ENCODE measurements at places on chromosomes 12 and 14.

DNA sequence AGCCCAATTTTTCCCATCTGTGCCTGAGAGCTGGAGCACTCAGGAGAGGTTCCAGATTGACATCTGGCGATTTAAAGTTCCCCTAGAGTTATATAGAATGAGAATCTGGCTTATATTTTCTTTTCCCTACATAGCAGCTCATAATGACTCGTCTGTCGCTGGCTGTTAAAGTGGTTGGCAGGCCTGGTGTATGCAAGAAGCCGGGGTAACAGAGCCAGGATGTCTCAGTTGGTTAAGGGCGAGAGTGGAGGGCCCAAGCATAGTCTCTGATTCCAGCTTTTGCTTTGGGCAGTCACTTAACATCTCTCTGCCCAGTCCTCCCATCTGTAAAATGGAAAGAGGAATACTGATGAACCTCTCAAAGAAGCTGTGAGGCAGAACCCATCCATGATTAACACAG lies 751.6 kb downstream of the NOVA1 start:
- no peak for DNase-seq

GRCh38 chr12:123113026-123113425 lies 37.9 kb downstream of the PITPNM2 start:
- no peak for DNase-seq

GRCh38 chr12:88833641-88834116 lies 253.4 kb upstream of the KITLG start:
- no peak for DNase-seq

DNA sequence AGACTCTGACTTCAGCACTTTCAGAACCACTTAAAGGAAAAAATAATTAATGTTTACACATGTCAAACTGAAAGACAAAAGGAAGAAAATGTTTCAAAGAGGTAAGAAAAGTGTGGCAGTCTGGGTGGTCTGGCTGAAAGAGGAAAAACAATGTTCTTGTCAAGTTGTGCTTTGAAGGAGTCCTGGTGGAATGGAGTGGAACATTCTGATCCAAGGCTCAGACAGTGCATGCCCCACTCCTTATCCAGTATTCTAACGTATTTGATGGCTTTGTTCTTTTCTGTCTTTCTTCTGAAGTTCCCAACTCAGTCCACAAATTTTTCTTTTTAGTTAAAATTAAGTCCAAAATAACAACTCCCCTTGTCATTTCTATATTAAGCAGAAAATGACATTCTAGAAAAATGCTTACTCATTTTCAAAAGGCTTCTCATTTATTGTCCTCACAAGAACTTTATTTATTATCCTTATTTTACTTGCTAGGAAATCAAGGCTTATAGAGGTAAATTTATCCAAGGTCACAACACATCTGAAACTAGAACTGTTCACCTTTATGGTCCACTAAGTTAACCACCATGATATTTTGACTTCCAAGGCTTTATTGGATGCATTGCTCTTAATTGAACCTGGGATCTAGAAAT lies 121.7 kb upstream of the NAP1L1 start:
- DNase-seq: no peak

- no peak for DNase-seq
These were observed 202.7 kb upstream of the GARIN6 start for GRCh38 chr12:99444859-99445316.

DNA sequence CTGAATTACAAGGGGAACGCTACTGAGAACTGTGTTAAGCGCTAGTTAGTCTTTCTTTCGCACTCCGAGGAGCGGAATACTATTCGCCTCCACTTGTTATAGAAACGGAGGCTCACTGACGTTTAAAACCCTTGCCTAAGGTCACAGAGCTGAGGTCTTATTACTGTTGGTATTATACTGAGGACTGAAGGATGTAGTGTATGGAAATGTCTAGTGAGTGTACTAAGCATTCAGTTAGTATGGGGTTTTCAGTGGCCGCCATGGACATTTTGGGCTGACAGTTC lies 826 bp downstream of the ACADS start:
- no peak for DNase-seq

DNA sequence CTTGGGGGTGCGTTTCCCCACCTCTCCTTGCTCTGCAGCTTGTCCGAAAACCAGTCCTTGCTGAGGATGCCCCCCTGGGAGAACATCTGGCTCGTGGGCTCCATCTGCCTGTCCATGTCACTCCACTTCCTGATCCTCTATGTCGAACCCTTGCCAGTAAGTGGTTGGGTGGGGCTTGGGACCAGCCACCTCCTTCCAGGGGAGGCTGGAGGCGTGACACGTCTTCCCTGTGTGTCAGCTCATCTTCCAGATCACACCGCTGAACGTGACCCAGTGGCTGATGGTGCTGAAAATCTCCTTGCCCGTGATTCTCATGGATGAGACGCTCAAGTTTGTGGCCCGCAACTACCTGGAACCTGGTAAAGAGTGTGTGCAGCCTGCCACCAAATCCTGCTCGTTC lies 57.5 kb downstream of the ANAPC7 start:
- no peak for DNase-seq

DNA sequence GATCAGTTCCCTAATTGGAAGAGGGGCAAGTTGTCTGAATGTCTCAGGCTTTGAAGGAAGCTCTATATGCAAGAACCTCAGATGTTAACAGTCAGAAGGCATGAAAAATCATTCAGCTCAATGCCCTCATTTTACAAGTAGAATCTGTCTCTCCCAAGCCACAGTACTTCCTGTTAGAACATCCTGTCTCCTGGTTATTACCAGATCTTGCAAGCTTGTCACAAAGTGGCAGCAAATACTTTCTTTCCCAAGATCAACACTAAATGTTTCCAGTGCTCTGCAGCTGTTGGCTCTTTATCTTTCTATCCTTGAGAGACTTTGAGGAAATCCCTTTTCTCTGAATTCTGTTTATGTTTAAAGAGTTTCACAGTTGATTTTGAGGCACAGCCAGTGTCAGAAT lies 235.5 kb downstream of the AKAP6 start:
- DNase-seq: no peak

DNA sequence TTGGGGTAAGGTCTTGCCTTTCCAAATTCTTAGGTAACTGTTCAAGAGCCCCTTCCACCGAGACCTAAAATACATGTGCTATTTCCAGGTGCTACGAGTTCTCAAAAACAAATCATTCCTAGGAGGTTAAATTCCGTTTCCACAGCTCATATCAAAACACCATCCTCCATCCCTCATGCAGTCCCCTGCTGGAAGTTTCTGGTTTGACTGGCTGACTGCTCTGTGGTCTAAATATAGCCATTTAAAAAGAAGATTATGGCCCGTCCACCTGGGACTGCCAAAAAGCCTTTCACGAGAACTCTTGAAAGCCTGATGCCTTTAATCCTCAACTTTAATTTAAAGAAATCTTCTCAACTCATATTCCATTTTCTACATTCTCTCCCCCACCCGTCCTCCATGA lies 201.5 kb upstream of the MYL2 start:
- no peak for DNase-seq

DNA sequence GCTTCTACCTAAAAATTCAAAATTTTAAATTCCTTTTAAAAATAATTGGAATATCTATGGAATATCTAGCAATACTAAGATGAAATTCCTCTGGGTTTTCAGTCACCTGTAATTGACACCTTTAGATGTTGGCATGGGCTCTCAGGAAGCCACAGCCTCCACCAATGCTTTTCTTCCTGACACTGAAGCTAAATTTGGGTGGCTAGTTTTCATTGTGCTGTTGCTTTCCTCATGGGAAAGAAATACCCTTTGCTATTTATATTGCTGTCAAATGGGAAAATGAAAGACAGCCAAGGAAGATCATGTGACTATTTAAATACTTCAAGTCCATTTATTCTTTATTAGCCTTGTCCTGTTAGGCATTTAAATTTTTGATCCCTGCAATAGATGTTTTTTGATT lies 313.0 kb downstream of the NAV3 start:
- no peak for DNase-seq
